ENCODE measurements at places on chromosomes 7 and 10.

GRCh38 chr10:35425595-35425994 lies 89.3 kb downstream of the CCNY start:
- no peak for DNase-seq

GRCh38 chr7:116180302-116180701 lies 30.0 kb upstream of the TES start:
- peak; percentile 19 for DNase-seq

DNA sequence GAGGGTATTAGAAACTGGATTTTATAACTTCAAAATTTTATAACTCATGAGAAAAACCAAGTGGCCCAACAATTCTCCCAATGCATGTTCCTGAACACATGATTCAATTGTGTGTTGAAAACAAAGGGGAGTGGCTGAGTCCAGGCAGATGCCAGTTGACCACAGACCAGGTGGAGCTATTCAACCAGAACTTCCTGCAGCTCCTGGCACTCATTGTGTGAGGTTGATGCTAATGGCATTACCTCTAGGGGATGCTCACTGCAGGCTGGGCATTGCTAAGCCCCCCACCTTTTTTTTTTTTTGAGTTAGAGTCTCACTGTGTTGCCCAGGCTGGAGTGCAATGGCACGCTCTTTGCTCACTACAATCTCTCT lies 20.3 kb downstream of the MYOF start:
- no peak for DNase-seq

DNA sequence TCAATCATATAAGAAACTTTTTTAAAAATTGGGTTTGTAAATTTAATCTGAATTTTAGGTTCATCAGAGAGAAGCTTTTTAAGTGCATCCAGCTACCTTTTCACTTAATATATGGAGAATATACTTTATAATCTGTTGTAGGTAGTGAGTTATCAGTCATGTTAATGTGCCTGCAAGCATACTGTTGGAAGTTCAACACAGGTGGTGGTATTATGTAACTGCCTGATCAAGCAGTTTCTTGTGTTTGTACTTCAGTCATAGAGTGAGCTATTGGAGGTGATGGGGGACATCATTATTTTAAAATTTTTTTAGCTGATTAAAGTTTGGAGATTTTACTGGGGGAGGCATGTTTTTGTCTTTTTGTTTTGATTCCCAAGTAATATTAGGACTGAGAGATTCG lies 2.5 kb downstream of the TNKS2 start:
- DNase-seq, result no peak

DNA sequence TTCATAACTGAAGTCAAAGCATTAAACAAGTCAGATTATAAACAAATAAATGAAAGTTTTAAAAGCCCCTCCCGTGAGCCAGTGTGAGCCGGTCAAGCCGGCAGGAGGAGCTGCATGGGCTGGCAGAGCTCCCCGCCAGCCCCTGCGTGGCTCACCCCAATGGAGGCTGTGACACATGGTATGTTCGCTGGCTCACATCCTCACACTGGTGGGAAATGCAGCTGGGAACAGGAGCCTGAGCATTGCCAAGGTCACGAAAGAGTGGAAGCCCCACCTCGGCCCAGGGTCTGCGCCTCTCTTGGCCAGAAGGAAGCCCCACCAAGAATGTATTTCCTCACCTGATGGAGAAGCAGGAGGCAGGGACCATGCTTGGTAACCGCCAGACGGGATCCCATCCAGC lies 261.7 kb upstream of the TCERG1L start:
- no peak for DNase-seq

DNA sequence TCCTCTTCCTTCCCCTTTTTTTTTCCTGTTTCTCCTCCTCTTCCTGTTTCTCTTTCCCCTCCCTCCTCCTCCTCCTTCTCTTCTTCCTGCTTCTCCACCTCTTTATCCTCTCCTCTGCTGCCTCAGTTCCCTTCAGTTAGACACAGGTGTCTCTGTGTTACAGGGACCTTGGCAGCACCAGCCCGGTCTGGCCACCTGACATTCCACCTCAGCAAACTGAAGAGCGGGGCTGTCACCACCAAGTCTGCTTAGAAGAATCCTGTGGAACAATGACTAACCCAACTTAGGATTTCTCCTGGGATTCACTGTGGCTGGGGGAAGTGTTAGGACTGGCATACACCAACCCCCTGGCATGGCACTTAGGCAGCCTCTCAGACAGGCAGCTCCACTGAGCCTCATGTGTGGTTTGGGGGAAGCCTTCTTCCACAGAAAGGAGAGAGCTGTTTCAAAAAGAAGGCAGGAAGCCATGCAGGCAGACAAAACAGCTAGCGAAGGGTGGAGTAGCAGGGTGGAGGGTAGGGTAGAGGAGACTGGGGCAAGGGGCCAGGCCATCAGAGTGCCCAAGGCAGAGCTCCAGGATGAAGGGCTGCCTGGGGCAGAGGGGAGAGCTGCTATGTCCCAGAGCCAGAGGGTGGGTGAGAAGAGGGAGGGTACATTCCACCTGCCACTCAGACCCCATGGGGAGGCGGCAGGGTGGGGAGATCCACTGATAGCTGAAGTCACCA lies 13.2 kb upstream of the GDF10 start:
- no peak for DNase-seq

DNA sequence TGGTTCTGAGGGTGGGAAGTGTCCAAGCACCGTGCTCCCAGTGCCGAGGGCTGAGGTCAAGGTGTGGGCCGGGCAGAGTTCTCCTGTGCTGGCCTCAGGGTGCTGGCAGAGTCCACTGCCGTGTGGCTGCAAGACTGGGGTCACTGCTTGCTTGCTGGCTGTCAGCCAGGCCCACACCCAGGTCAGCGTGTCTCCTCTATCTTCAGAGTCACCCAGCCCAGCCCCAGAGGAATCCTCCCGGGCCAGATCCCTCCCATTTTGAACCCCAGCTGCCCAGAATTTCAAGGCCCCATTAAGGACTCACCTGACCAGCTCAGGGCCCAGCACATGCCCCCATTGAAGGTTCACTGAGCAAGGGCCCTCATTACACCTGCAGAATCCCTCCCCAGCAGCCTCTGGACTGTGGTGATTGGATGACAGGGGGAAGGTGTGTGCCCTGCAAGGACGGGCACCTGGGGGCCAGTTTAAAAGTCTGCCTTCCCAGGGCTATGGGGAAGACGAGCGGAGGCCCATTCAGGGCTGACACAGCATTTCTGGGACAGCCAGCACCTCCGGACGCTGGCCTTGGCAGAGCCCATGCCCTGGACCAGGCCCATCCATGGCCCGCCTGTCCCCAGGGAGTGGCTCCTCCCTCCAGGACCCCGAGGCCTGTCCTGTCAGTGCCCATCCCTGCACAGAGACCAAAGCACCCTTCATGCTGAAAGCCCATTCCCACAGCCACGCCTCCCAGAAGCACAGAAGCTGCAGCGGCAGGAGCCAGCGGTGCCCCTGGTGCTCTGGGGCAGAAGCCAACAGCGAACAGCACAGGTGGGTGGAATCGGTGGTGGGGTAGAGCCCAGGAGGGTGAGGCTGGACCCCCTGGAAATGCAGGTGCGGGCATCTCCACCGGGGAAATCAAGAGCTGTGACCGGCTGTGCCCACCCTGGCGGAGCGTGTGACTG lies 45.1 kb upstream of the PPP2R2D start:
- DNase-seq, result no peak

DNA sequence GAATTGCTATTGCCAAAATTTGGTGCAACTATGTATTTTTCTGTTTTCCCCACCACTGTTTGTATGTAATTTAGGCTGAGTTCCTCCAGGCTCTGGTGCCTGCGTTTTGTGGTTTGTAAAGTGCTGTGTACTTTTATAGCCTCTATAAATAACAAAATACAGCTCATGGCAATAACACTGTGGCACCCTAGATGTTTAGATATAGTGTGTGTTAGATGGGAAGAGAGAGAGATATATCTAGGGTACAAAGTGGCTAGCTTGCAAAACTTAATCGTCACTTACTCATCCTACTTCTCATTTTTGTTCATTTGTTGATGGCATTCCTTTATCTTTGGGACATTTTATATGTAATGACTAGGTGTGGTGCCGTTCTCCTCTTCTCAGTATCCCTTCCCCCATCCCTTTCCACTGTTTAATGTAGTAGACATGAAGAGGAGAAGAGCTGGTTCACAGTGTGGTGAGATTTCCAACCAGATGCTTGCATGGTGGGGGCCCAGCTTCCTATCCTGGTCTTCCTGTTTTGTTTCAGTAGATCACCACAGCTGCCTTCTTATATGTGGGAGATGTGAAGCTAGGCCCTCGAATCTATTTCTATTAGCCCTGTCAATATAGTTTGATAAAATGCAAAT lies 115.0 kb downstream of the SND1 start:
- no peak for DNase-seq

Measured in GM12891 (cell line).